WERI-Rb-1 (cell line): ENCODE measurements at places on chromosomes 7 and 10.
A peak's percentile ranks its signal among the peaks of the same experiment; 100 is the strongest.

DNA sequence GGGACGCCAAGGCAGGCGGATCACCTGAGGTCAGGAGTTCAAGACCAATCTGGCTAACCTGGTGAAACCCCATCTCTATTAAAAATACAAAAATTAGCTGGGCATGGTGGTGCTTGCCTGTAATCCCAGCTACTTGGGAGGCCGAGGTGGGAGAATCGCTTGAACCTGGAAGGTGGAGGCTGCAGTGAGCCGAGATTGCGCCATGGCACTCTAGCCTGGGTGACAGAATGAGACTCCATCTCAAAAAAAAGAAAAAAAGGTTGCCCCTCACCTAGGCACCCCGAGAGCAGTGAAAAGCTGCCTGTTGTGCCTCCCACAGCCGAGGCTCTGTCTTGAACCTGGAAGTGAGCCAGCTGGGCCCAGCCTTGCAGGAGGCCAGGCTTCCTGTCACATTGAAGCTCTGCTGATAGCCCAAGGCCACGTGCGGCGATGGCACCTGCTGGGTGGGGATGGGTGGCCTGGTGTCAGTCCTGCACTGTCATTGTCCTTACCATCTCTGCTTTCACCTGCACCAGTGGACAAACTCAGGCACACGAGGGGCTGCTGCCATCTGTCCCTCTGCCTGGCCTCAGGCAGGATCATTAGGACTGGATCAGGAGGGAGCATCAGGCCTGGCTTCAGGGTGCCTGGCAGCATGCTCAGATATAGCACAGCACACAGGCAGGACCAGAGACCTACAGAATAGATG, 37.8 kb downstream of the DNAJB12 start:
- DNase-seq = no peak

- DNase-seq = no peak
Measured at GRCh38 chr10:2837674-2838073, 229.7 kb upstream of the PFKP start.

- DNase-seq = no peak
Measured at GRCh38 chr10:81546243-81546642, 328.8 kb upstream of the NRG3 start.

DNA sequence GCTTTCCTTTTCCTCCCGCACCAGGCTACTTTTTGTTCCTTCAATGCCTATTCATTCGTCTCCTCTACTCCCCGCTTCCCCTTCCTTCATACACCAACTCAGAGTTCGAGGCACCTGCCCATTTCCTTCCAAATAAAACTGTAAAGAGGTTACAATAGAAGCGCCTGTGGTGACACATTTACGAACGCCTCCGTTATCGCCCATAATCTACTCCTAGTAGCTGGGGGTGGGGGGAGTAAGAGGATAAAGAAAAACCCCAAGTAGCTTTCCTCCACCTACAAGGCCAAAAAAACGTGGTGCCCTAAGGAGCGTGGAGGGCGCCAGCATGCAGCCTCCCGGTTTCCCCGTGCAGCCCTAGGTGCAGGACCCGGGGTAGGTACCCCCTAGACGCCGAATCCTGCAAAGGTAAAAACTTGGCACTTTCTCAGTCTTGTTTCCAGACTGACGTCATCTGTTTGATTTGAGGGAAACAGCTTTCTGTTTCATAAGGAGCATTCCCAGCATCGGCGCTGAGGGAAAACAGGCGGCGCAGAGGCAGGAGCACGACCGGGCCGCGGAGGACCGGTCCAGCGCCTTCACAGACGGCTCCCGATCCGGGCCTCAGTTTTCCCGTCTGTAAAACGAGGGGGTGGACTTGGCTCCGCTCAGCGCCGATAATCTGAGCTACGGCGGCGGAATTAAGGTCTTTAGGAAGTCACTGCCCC, 922 bp downstream of the PPA1 start:
- DNase-seq = peak; percentile 87

GRCh38 chr10:75477680-75478079, 46.3 kb downstream of the LRMDA start:
- DNase-seq = no peak

- DNase-seq = no peak
Measured at GRCh38 chr7:90677486-90678404, 81.6 kb downstream of the CDK14 start.

GRCh38 chr10:72852508-72852907, 41.0 kb upstream of the OIT3 start:
- no peak for DNase-seq

DNA sequence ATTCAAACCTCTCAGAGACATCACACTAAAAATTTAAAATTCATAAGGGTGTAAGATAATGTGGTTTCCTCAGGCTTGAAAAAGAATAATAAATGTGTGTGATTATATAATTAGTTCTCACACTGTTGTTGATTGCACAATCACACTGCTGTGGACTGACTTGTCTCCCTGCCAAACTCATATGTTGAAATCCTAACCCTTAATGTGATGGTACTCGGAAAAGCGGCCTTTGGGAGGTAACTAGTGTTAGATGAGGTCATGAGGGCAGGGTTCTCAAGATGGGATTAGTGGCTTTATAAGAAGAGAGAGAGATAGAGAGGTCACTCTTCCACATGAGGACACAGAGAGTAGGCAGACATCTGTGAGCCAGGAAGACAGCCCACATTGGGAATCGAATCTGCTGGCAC, 128.5 kb upstream of the COL1A2 start:
- peak; percentile 72 for DNase-seq

DNA sequence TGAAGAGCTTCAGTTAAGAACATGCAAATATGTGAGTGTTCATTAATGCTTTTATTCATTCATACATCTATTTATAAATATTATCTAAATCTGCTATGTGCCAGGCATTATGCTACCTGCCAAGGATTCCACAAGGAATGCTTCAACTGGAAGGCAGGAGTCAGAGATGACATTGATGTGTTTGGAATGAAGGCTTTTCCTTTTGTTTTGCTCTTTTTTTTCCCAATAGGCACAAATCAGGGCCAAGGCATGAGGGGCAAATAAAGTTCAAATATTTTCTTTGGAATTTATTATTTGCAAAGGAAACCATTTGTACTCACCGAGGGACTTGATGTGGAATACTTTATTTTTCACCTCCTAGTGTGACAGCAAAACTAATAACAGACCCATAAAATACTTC, 530.3 kb downstream of the ARL4A start:
- DNase-seq = no peak

- no peak for DNase-seq
Measured at GRCh38 chr7:55071411-55072175, 52.8 kb downstream of the EGFR start.

DNA sequence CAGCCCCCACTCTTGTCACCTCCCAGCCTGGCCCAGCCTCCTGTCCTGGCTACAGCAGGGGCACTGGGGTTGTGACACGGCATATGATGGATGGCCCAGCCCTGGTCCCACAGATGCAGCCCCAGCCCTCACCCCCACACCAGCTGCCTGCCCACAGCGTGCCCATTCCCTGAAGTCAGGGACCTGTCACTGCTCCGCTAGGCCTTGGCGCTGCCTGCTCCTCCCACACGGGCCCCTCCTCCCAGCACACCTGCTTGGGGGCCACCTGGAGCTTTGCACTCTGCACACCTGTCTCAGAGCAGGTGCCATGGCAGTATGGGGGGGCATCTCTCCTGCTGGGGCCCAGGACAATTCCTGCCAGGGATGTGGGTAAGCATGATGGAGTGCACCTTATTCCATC, 3.5 kb downstream of the GCK start:
- DNase-seq = no peak

- no peak for DNase-seq
Measured at GRCh38 chr10:48533540-48533939, 71.3 kb downstream of the ARHGAP22 start.

DNA sequence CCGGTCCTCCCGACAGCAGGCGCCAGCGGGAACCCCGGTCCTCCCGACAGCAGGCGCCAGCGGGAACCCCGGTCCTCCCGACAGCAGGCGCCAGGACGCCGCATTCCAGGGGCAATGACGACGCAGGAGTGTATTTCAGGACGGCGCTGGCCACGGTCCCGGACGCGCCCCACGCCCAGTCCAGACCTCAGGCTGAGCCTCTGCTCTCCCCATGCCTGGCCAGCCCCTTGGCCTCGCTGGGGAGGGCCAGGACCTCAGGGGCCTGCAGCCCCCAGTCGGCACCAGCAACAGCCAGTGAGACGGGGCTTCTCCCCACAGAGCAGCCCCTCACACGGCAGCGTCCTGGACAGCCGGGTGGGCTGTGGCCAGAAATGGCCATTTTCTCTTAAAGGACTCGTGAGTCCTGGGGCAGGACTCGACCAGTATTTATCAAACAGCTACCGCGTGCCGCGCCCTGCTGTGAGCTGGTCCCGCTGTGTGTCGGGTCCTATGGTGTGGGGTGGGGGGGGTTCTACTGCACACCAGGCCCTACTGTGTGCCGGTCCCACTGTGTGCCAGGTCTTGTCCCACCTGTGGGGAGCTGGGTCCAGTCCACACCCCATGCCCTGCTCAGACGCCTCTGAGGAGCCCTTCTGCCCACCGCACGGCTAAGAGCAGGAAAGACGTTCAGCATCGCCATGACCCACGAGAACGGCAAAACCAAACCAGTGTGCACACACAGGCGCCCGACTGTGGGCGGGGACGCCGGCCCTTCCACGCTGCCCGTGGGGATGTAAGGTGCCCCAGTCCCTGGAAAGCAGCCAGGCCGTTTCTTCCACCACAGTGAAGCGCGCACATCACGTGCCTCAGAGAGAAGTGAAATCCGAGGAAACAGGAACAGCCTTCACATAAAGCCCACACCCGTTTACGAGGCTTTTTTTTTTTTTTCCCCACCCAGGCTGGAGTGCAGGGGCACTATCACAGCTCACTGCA, 33.3 kb downstream of the GET4 start:
- no peak for DNase-seq

GRCh38 chr7:101120315-101120714, 6.6 kb upstream of the SERPINE1 start:
- DNase-seq = no peak

DNA sequence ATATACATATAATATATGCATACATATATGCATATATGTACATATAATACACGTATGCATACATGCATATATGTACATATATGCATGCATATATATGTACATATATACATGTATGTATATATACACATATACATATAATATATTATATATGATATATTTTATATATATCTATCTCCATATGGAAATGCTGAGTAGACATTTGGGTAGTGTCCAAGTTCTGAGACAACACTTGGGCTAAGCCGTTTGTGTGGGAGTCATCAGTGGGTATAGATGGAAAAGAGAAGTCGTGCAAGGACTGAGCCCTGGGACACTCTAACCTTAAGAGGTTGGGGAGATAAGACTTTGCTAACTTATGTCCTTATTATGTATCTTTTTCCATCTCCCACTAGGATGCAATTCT, 165.2 kb upstream of the PODXL start:
- DNase-seq = no peak
